NCI-H226 (cell line): ENCODE measurements at places on chromosomes 5 and 9.

DNA sequence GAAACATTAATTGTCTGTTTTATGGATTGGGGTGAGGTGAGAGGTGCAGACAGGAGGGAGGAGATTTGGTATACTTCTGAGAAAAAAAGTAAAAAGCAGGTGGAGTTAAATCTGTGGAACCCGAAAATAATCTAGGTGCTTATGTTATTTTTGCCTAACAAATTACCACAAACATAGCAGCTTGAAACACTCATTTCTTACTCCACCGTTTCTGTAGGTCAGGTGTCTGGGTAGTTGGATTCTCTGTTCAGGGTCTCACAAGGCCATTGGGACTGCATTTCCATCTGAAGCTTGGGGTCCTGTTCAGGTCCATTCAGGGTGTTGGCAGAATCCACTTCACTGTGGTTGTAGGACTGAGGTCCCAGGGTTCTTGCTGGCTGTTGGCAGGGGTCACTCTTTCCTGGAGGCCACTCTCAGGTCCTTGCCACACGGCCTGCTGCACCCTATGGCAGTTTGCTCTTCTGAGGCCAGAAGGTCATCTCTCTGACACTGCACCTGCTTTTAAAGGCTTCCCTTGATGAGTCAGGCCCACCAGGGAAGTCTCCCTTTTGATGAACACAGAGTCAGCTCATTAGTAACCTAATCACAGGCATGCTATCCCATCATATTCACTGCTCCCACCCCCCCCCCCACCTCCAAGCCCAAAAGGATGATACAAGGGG is 82.2 kb downstream of the TRIO start:
- no peak for DNase-seq

DNA sequence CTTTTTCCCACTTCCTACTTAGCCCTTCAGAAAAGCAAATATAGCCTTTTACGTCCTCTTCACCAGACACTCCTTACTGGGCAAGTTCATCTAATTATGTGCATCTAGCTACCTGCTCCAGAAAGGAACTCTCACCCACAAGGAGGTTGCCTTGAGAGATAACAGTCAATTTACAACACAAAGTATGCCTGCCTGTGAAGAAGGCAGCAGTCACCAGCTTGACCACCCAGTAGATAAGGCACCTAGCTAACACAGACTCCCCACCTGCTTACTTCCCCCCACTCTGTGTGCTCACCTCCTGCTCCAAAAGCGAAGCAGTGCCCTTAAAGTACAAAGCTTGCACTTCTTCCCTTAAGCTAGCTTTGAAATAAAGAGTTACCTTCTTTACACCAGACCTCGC is 111.7 kb upstream of the MRPS30 start:
- DNase-seq, result no peak

GRCh38 chr5:83404182-83404716 is 67.3 kb upstream of the VCAN start:
- no peak for DNase-seq

GRCh38 chr9:133458643-133459312 is 1.0 kb upstream of the CACFD1 start:
- no peak for DNase-seq

- DNase-seq, result peak; percentile 33
Measured at GRCh38 chr5:56269216-56269927, 36.2 kb upstream of the ANKRD55 start.
